NAMALWA (cell line): ENCODE measurements at places on chromosomes 3 and 15.

DNA sequence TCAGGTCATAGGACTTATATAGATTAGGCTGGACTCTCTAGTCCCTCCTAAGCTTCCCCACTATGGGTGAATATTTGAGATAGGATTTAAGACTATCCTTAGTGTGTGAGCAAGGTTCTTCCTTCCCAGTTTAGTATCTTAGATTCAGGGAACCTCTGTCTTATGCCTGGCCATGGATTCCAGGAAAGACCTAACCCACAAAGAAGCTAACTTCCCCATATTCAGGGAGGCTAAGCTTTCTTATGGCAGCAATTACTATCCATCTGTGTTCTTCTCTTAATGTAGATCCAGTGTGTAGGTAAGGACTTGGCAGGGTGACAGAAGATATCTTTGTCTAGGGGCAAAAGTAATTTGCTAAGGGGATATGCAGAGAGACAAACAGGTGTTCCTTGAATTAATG, 25.5 kb upstream of the PIK3R4 start:
- no peak for DNase-seq

DNA sequence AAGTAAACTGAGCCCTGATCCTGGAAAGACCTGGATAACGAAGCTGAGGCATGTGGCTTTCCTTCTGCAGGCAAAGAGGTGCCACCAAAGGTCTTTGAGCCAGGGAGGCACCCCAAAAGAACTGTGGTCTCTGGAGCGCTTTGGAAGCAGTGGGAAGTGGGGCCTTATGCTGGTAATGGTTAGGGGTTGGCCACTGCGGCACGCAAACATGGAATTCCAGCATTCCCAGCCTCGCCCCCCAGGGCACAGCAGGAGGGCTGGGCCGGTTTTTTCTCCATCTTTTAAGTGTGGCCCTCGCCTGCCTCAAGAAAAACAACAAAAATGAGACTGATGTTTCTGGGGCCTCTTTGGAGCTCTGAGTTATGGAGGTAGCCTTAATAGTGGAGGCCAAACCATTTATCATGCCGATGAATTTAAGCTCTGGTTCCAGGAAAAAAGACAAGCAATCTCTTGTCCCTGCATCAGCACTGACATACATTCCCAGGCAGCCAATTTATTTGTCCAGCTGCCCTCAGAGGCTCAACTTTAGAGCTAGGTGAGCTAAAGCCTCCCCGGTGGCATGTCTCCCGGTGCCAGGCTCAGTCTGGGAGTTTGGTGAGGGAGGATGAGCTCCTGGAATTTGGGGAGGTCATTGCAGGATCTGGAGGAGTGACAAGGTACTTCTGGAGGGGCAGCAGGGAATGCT, 109.0 kb downstream of the TLE3 start:
- no peak for DNase-seq

DNA sequence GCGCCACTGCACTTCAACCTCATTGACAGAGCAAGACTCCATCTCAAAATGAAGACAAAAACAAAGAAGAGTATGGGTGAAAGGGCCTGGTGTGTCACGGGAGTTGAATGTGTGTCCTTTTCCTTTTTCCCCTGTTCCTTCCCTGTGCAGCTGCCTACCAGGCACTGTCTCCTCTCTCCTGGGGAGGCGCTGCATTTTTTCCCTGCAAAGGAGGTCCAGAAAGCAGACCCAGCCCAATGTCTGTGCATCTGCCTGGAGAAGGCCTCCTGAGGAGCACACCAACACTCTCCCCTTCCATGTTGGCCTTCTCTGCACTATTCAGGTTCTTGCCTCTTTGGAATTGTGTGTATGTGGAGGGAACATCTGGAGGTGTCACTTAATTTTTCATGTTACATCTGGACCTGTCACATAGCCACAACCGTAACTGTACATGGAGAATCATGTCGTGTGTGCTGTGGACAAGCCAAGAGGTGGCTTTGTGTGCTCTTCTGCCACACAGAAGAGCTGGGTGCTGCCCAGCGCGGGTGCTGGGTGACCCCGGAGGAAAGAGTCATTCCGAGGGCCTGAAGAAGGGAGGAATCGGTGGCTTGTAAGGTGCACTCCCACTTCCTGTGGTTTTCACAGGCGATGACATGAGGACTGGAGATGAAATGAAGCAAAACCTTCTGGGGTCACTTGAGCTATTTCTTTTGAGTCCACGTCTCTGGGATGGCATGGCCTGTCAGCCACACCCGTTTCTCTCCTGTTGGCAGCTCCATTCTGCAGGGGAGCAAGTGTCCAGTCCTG, 46.5 kb upstream of the CGNL1 start:
- no peak for DNase-seq

GRCh38 chr15:80801891-80802680, 22.9 kb downstream of the CEMIP start:
- DNase-seq = no peak

- no peak for DNase-seq
Observed at GRCh38 chr15:68032672-68033071, 21.4 kb upstream of the PIAS1 start.
